Bronchus fibroblast of lung (primary cell): ENCODE measurements at places on chromosomes 5 and 9. TPM values are rescaled to one million over a fixed set of nuclear protein-coding genes. Genes with fewer than 3 reads are reported as not detected.

Gene C7
- 3.0 and 3.4 TPM in 2 replicates for total RNA-seq

Gene UQCRQ
- total RNA-seq, result 186 and 237 TPM in 2 replicates

Gene F2RL2
- 8.3 and 9.1 TPM in 2 replicates for total RNA-seq

Gene LEAP2
- 0.34 and 0.45 TPM in 2 replicates for total RNA-seq

Gene PCDHB7
- 0.15 and 0.17 TPM in 2 replicates for total RNA-seq

Gene SCAMP1
- total RNA-seq, result 16.2 and 19.0 TPM in 2 replicates

Gene P4HA2
- total RNA-seq, result 54.0 and 59.6 TPM in 2 replicates

Gene ACOT12
- total RNA-seq, result 0.84 and 1.2 TPM in 2 replicates

Gene TRAPPC13
- 12.0 and 17.8 TPM in 2 replicates for total RNA-seq

Gene MEGF10
- under 0.01 TPM in 1 of 2 replicates, not detected in the other for total RNA-seq

Gene PCDHGA5
- total RNA-seq, result 0.15 and 0.34 TPM in 2 replicates

Gene CCNO
- total RNA-seq, result 0.15 TPM in 1 of 2 replicates, not detected in the other

Gene CCDC192
- total RNA-seq, result not detected in 2 replicates

Gene AK1
- 73.0 and 87.0 TPM in 2 replicates for total RNA-seq

Gene PIP5KL1
- 2.1 and 4.0 TPM in 2 replicates for total RNA-seq

Gene RNF208
- total RNA-seq, result 0.50 and 1.2 TPM in 2 replicates

Gene MLANA
- not detected in 2 replicates for total RNA-seq

Gene PCDHB3
- total RNA-seq, result 0.15 and 0.17 TPM in 2 replicates

Gene DBH
- not detected in 2 replicates for total RNA-seq
